ENCODE measurements at places on chromosomes 1 and 21. TPM values are rescaled to one million over a fixed set of nuclear protein-coding genes. Genes with fewer than 3 reads are reported as not detected.

The CHI3L2 gene
- total RNA-seq, result 0.19 TPM

The RNU11 gene
- not detected for total RNA-seq

The DESI2 gene
- total RNA-seq, result 12.5 TPM

The HDGF gene
- total RNA-seq, result 131 TPM

The TMCC2 gene
- total RNA-seq, result 0.19 TPM

All from right lobe of liver (tissue), 6 donors.